ENCODE measurements at places on chromosomes 7 and 10. TPM values are rescaled to one million over a fixed set of nuclear protein-coding genes. Genes with fewer than 3 reads are reported as not detected.
A peak's percentile ranks its signal among the peaks of the same experiment; 100 is the strongest.

DNAJC12 gene
- total RNA-seq: 5.8 TPM

NUTM2A gene
- 0.53 TPM for total RNA-seq

- H3K4me3 ChIP-seq: no peak overlapping the region
- no peak overlapping the region for H3K27ac ChIP-seq
- no peak for DNase-seq
- H3K27me3 ChIP-seq: no peaks in the 10 kb centered on the region
- no peaks in the 10 kb centered on the region for H3K36me3 ChIP-seq
Measured at GRCh38 chr10:99170116-99170675, 65.5 kb downstream of the HPSE2 start.

- no peaks in the 10 kb centered on the region for H3K36me3 ChIP-seq
- H3K4me3 ChIP-seq: no peak overlapping the region
- H3K4me1 ChIP-seq: peaks cover 9% of the 10 kb centered on the region
- H3K27me3 ChIP-seq: no peaks in the 10 kb centered on the region
- no peak for DNase-seq
Measured at GRCh38 chr10:3350617-3351258, 178.2 kb upstream of the PITRM1 start.

DNA sequence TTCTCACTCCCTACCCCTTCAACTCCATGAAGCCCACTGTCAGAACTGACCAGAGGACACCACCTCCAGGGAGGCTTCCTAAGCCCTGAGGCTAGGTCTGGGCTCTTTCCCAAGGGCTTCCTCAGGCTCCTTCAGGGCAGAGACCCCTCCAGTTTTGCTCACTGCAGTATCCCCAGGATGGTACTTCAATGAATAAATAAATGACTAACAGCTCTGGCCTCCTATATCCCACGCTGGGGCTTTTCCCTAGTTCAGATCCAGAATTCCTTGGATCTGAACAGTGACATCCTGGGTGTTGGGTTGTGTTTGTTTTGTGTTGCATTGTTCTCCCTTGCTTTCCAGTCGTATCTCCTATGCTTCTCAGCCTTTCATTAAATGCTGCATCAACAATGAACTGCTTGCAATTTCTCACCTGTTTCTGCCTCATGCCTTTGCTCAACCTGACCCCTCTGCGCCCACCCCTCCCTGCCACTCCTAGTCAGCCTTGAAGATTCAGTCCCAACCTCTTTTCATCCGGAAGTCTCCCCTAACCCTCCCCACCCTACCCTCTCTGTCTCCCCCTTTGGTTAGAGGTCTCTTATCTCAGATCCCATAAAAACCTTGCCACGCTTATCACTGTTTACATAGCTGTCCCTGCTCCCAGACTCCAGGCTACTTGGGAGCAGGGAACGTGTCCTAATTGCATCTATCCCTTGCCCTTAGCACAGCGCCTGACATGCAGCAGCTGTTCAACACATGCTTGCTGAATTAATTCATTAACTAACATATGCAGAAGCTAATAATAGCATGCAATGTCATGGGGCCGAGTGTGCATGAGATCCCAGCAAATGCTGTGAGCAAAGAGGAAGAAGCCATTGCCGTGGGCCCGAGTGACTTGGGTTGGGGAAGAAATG is 41.7 kb downstream of the PPP1R3C start:
- H3K27ac ChIP-seq: peak overlapping the region; percentile 95
- peak; percentile 73 for DNase-seq
- peaks cover 78% of the 10 kb centered on the region for H3K4me1 ChIP-seq
- no peaks in the 10 kb centered on the region for H3K36me3 ChIP-seq
- peak overlapping the region; percentile 52 for H3K4me3 ChIP-seq

CCDC172 gene
- not detected for total RNA-seq

DNA sequence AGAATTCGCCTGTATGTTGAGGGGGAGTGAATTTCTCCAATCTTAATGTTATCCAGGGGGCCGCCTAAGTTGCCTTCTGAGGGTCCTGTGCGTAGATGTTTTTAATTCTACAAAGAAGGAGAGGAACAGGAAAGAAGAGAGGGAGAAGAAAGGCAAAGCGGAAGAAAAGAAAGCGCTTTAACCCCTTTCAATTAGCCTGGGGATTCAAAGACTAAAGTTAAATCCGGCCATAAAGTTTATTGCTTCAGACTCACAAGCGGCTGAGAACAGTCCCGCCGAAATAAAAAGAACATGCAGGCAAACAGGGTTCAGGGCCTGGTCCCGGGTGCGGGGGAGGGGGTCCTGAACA is 4.5 kb downstream of the HOXA5 start:
- peak overlapping the region; percentile 13 for H3K4me3 ChIP-seq
- peaks cover 29% of the 10 kb centered on the region for H3K4me1 ChIP-seq
- DNase-seq: no peak
- peaks cover 17% of the 10 kb centered on the region for H3K36me3 ChIP-seq
- H3K27me3 ChIP-seq: no peaks in the 10 kb centered on the region
- peak overlapping the region; percentile 64 for H3K27ac ChIP-seq

COL1A2 gene
- 46.6 TPM for total RNA-seq

DNA sequence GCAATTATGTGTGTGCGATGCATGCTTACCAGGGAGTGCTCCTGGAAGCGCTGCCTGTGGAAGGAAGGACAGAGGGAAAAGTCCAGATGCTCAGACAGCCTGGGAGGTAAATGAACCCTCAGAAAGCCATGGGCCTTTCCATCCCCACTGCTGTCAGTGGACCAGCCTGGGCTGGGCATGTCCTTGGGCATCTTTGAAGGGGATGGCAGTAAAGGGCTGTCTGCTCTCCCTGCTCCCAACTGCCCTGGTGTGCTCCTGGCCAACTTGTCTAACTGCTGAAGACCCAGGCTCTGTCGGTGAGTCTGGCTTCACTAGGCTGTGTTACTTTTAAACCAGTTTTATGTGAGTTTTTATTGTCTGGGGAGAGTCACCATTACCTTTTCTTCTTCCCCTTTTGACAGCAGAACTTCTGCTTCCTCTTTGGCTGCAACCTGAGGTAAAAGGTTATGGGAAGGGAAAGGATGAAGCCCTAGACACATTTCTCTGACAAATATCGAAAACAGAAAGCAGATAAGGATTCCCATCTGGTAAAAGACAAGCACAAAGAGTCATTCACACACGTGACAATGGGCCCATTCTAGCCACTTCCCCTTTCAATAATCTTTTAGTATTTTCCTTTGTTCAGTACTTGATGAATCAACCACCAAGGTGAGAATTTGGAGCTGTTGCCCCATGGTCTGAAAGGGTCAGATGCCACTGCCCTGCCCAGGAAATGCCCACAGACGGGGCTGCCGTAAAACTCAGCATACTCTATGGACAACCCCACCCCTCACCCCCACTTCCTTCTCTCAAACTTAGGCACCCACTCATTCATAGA is 27.6 kb upstream of the PIK3AP1 start:
- no peak for DNase-seq
- H3K27ac ChIP-seq: no peak overlapping the region
- H3K36me3 ChIP-seq: no peaks in the 10 kb centered on the region
- no peak overlapping the region for H3K4me3 ChIP-seq
- H3K4me1 ChIP-seq: no peaks in the 10 kb centered on the region
- H3K27me3 ChIP-seq: no peaks in the 10 kb centered on the region

PTN gene
- total RNA-seq: 4.2 TPM

AGR2 gene
- not detected for total RNA-seq

- H3K27ac ChIP-seq: no peak overlapping the region
- no peak overlapping the region for H3K4me3 ChIP-seq
- no peaks in the 10 kb centered on the region for H3K36me3 ChIP-seq
- no peak for DNase-seq
- H3K27me3 ChIP-seq: no peaks in the 10 kb centered on the region
- no peaks in the 10 kb centered on the region for H3K4me1 ChIP-seq
Measured at GRCh38 chr7:81529785-81530184, 240.1 kb downstream of the HGF start.

EGR2 gene
- 1.0 TPM for total RNA-seq

CPN1 gene
- total RNA-seq: not detected

LRRC61 gene
- total RNA-seq: 0.88 TPM

CPVL gene
- 24.2 TPM for total RNA-seq

- H3K27me3 ChIP-seq: no peaks in the 10 kb centered on the region
- H3K4me1 ChIP-seq: peaks cover 12% of the 10 kb centered on the region
- no peaks in the 10 kb centered on the region for H3K36me3 ChIP-seq
Measured at GRCh38 chr7:1853986-1854865, 184.1 kb downstream of the ELFN1 start.

Data from psoas muscle (tissue), 8 donors.